ENCODE measurements at places on chromosomes 11 and 22.

DNA sequence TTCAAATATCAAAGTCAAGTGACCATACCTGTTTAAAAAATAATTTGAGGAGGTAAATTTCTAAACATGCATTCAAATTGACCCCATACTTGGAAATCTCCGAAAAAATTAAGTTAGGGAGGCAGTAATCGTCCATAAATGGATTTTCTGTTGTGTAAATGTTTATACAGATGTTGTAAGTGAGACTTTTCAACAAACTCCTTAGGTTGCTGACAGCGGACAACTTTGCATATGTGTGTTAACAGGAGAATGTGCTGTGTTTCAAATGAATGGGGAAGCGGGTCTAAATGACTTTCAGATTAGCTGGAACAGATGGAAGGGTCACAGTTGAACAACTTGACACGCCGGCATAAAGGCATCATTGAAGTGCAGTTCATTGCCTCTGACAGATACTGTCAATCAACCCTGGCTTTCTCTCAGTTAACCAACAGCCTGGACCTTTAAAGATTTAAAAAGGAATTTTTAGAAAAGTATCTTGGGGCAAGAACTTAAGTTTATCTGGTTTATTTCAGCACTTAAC lies 98.2 kb upstream of the DBX1 start:
- DNase-seq = peak; percentile 88

- DNase-seq = no peak
Observed at GRCh38 chr11:112880495-112880894, 80.7 kb upstream of the NCAM1 start.

DNA sequence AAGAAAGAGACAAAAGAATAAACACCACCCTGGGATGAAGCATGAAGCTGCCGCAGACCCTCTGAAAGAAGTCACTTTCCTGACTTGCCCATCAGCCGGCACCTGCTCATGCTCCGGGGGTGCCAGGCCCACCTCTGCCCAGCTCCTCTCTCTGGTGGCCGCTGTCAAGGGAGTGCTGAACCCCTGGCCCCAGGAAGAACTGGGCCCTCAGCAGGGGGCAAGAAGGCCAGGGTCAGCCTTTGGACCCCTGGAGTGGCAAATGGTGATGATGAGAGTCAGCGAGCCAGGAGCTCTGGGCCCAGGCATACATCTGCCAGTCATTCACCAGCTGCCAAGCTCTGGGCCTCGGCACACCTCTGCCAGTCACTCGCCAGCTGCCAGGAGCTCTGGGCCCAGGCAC lies 17.4 kb downstream of the TTLL8 start:
- DNase-seq = no peak

- no peak for DNase-seq
Observed at GRCh38 chr11:65855927-65856363, 2.0 kb downstream of the CFL1 start.

GRCh38 chr11:61442616-61443015 lies 12.7 kb downstream of the SDHAF2 start:
- DNase-seq = no peak
